Stimulated activated CD8-positive, alpha-beta memory T cell treated with anti-CD3 and anti-CD28 coated beads, Interleukin-7, amount 100 ng/mL, for 4 hours (primary cell): ENCODE measurements at places on chromosomes 6 and 20.

DNA sequence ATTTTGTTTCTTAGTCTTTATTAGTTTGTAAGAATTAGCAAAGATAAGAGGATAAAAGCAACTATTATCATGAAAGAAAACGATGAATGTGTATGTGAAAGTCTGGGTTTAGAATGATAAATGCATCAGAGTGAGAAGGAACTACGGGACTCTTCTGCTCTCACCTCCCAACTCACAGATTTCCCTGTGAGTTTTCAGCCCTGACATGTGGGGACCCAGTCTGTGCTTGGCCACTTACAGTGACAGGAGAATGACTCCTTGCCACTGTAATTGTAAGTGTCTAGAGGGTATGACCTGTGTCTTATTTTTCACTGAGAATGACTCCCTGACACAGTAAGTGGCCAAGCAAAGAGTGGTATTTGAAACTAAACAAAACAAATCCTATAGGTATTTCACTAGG lies 2.5 kb downstream of the HLA-DPA1 start:
- no peak for DNase-seq

GRCh38 chr6:169556758-169557548 lies 144.9 kb downstream of the WDR27 start:
- DNase-seq, result no peak

GRCh38 chr6:168397012-168397411 lies 44.0 kb upstream of the SMOC2 start:
- DNase-seq, result no peak

DNA sequence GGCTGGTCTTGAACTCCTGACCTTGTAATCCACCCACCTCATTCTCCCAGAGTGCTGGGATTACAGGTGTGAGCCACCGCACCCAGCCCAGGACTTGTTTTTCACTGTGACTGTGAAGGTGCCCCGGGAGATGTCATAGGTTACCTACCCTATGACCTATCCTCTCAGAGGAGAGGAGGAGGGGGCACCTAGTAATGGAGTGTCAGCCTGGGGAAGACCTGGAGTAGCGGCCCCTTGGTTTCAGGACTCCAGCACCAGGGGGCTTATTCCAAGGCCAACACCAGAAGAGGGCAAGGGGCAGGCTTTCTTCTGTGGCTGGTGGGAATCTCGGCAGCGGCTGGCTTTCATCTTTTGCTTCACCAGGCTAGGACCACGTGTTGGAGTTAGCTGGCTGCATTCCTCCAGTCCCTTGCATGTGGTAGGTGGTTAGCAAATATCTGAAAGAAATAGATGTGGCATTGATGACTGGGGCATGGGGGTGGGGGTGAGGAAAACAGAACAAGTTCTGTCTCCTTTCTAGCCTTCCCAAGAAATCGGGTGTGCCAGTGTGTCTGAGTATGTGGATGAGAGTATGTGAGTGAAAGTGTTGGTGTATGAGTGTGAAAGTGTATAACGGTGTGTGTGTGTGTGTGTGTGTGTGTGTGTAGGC lies 7.9 kb upstream of the ITPR3 start:
- no peak for DNase-seq

- DNase-seq, result no peak
These were observed 14.9 kb downstream of the COL21A1 start for GRCh38 chr6:56232436-56232835.

- no peak for DNase-seq
These were observed 70.8 kb downstream of the TNFAIP3 start for GRCh38 chr6:137937834-137938233.

- no peak for DNase-seq
These were observed 8.2 kb upstream of the SLC2A12 start for GRCh38 chr6:134060491-134061106.

- no peak for DNase-seq
These were observed 945.8 kb upstream of the ADGRB3 start for GRCh38 chr6:67689329-67689728.

GRCh38 chr6:118506071-118506638 lies 41.9 kb upstream of the PLN start:
- DNase-seq, result no peak

GRCh38 chr6:143555071-143555492 lies 43.6 kb upstream of the FUCA2 start:
- no peak for DNase-seq

DNA sequence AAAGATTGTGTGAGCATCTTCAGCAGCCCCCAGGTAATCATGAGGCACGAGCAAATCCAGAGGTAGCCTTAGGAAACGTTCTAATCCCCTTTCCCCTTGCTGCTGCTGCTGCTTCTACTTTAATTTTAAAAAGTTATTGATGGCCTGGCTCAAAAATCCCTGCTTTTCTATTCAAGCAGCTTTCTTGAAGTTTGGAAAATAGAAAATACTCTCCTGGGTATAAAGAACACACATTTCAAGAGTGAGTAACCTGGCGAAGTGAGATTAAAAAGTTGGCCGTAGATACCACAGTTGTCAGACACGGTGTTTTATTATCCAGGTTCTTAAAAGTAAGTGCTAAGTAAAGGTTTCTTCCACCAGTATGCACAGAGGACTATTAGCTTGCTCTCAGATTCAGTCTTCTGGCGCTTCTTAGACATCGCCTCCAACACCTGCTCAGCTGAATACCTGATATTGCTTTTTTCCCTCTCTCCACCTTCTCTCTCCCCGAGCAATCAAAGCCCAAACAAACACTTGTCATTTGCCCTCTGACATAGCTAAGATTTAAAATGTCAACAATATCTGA lies 150.7 kb downstream of the EDN3 start:
- DNase-seq, result no peak

DNA sequence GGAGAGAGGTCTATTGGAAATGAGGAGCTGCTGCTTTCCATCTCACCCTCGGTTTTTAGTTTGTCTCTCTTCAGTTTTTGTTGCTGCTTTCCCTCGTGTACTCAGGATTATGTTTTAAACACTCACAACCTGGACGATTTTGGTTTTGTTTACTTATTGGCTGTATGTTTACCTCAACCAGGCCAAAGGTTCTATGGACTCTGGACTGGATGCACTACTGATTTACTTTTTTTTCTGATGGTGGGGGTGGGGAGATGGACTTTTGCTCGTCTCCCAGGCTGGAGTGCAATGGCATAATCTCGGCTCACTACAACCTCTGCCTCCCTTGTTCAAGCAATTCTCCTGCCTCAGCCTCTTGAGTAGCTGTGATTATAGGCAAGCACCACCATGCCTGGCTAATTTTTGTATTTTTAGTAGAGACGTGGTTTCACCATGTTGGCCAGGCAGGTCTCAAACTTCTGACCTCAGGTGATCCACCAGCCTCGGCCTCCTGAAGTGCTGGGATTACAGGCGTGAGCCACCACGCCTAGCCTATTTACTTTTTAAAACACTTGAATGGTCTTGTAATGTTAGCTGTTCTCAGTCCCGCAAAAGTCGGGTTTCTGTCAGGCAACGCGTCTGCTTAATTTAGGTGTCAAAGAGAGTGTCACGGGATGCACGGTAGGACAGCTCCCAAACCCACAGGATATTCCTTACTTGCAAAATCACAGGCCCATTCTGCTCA lies 148.2 kb upstream of the RIPOR2 start:
- DNase-seq, result no peak

DNA sequence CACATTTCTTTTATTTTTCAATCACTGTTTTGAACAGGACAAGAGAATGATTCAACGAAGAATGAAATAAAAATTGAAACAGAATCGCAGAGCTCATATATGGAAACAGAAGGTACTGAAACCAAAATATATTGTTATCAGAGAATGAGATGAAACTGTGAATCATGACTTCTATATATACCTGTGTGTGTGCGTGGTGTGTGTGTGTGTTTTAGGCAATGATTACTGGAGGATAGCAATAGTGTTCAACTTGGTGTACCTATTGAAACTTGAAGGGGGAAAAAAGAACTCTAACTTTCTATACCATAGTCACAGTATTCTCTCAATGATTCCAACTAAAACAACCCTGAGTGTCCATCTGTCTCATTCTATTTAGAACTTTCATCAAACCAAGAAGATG lies 586.6 kb downstream of the KIF16B start:
- no peak for DNase-seq

- DNase-seq, result no peak
These were observed 59.0 kb upstream of the EEF1A1 start for GRCh38 chr6:73579851-73580246.

DNA sequence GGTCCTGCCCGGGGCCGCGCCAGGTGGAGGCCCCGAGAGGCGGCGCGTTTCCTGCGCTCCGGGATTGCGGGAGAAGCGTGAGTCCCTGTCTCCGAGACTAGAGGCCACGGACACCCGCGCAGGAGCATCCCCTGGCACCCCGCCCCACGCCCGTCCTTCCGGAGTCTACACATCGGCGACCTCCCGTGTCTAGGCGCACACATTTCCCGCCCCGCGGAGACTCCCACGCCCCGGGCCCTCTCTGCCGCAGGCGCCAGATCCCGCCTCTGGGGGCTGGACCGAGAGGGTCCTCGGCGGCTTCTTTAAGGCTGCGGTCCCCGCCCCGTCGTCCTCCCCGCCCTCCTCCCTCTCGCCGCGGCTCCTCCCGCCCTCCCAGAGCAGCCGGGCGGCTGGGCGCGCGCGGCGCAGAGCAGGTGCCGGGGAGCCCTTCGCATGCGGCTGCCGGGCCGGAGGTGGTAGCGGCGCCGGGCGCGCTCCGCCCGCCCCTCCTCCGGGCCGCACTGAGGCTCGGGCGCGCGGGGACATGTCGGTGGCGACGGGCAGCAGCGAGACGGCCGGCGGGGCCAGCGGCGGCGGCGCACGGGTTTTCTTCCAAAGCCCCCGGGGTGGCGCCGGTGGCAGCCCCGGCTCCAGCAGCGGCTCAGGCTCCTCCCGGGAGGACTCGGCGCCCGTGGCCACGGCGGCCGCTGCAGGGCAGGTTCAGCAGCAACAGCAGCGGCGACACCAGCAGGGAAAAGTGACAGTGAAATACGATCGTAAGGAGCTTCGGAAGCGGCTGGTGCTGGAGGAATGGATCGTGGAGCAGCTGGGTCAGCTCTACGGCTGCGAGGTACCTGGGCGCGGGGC lies at the start of gene PPP1R14C:
PPP1R14C (plus strand) TSS at position 375 of the 846 bp plus-strand sequence; CDS start at position 524, 149 bp downstream.
- DNase-seq, result peak; percentile 21

GRCh38 chr20:49470922-49471321 lies 11.5 kb downstream of the KCNB1 start:
- DNase-seq, result no peak

DNA sequence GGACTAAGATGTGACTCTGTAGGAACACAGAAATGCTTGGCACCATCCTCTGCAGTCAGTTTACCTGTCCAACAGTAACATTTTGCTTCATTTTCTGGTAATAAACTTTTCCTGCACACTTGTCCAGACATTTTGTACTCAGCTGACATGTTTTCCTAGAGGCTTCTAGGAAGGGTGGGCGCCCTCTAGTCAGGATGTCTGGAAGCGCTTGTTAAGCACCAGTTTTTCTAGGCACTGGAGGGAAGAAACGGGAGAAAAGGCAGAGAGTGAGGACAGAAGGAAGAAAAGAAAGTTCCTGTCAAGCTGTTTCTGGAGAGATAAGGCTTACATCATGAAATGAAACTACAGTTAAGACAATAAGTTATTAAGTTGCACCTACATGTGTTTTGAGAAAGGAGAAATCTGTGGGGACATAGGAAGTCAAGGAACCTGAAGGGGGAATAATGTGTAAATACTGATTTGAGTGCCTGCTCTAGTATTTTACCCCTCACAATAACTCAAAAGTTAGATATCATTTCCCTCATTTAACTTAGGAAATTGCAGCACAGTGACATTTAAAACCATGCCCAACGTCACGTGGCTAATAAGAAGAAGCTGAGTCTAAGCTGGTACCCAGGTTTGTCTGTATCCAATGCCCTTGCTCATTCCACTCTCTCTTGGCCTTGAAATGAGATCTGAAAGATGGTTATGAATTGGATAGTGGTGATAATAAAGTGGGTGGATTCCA lies 42.7 kb upstream of the TNFRSF21 start:
- DNase-seq, result no peak

- DNase-seq, result no peak
These were observed 120.1 kb downstream of the JPH2 start for GRCh38 chr20:44066645-44067606.

DNA sequence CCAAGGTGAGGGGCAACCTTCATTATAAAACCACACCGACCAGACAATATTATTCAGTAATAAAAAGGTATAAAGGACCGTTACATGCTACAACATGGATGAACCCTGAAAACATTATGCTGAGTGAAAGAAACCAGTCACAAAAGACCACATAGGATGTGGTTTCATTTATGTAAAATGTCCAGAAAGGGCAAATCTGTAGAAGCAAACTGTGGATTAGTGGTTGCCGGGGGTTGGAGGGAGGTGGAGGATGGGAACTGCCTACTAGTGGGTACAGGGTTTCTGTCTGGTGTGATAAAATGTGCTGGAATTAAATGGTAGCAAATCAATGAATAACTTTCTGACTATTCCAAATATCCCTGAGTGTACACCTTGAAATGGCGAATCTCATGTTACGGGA lies 10.2 kb upstream of the PRND start:
- DNase-seq, result no peak

DNA sequence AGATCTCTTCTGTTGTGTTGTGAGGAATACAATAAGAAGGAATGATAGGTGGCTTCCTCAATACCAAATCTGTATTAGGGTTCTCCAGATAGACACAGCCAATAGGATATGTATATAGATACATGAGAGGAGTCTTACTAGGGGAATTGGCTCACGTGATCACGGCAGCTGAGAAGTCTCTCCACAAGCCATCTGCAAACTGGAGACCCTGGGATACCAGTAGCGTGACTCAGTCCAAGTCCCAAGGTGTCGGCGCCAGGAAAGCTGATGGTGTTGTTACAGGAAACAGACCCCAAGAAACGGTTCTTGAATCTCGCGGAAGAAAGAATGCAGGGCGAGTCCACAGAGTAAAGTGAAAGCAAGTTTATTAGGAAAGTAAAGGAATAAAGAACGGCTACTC lies 61.4 kb downstream of the SYTL3 start:
- no peak for DNase-seq

GRCh38 chr6:143125455-143125854 lies 64.8 kb downstream of the AIG1 start:
- no peak for DNase-seq

- no peak for DNase-seq
These were observed 3.1 kb downstream of the SHPRH start for GRCh38 chr6:145960918-145961589.

DNA sequence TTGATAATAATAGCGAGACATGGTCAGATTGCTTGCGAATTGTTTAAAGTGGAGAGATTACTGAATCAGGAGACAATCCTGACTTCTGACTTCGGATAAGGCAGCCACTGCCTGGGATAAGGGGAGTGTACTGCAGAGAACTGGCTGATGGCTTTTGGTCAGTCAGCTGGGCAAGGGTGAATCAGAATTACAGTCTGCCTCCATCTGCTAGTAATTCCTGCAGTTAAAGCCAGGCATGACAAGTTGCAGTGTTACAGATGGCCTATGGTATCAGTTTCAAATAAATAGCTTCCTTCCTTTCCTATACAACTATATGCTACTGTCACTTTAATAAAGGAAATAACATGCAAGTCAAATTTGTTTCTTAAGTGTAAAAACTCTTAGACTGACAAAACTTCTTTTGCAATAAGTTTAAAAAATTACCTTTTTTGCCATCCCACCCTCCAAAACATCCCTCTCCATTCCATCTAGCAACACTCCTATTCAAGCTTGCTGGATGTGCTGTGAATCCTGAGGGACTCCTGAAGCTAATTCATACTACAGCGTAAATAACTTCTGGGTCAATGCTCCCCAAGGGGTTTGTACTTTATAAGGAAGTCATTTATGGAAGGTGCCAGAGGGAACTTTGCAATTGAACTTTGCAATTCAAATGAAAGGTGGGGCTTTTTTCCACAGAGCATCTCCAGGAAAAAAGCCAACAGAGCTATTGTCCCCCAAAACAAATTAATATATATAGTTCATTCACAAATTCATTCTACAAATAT lies 245.2 kb downstream of the ADGRB3 start:
- no peak for DNase-seq
